Heart left ventricle (tissue), 16 donors: ENCODE measurements at places on chromosomes 7 and 10. TPM values are rescaled to one million over a fixed set of nuclear protein-coding genes. Genes with fewer than 3 reads are reported as not detected.

The DNAH11 gene
- polyA plus RNA-seq: 0.22 TPM

The GPAM gene
- 18.7 TPM for polyA plus RNA-seq

The PROSER2 gene
- 0.38 TPM for polyA plus RNA-seq

The LRRC17 gene
- polyA plus RNA-seq: 1.4 TPM

The GIMAP1 gene
- polyA plus RNA-seq: 9.7 TPM

The SAMD9L gene
- polyA plus RNA-seq: 2.1 TPM

The ELAPOR2 gene
- polyA plus RNA-seq: 0.80 TPM

- DNase-seq: no peak
Measured at GRCh38 chr10:96096958-96097357, 33.1 kb upstream of the ZNF518A start.

DNA sequence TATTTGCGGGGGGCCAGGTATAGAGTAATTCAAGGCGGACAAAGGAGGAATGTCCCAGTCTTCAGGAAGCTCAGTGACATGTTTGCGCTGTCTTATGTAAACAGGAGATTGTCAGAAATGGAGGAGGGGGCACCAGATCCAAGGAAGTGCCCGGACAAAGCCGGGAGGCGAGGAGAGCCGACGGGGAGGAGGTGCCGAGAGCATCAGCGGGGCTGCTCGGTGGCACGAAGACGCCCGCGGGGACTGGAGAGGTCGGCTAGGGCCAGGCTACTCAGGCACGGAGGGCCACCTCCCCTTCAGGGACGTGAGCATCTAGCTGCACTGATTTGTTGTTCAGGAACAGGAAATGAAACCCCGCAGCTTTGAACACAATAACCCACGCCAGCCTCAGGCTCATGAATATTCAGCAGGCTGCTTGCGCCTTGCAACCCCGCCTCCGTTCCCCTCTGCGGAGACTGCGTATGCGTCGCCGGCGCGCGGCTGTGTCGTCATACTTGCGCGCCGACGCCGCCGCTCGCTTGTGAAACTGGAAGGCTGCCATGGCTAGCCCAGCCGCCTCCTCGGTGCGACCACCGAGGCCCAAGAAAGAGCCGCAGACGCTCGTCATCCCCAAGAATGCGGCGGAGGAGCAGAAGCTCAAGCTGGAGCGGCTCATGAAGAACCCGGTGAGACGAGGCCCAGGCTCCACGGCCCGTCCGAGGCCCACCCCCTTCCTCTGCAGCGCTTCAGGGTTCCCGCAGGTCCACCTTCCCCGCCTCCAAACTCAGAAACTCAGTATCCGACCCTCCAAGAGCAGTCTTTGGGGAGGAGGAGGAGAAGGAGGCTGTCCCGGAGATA, at the start of gene PRKRIP1:
TSS of gene PRKRIP1 (plus strand) at position 491 of the 837 bp plus-strand sequence. CDS start at position 540, 49 bp downstream.
- peak; percentile 88 for DNase-seq

DNA sequence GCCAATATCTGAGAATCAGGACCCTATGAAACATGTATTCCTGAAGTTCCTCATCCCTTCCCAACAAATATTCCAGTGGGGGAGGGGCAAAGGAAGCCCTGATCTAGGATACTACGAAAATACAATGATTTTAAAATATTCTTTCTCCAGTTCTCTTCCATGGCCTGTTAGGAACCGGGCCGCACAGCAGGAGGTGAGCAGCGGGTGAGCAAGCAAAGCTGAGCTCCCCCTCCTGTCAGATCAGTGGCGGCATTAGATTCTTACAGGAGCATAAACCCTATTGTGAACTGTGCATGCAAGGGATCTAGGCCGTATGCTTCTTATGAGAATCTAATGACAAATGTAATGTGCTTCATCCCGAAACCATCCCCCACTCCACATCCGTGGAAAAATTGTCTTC, 370.8 kb downstream of the WDR11 start:
- no peak for DNase-seq

DNA sequence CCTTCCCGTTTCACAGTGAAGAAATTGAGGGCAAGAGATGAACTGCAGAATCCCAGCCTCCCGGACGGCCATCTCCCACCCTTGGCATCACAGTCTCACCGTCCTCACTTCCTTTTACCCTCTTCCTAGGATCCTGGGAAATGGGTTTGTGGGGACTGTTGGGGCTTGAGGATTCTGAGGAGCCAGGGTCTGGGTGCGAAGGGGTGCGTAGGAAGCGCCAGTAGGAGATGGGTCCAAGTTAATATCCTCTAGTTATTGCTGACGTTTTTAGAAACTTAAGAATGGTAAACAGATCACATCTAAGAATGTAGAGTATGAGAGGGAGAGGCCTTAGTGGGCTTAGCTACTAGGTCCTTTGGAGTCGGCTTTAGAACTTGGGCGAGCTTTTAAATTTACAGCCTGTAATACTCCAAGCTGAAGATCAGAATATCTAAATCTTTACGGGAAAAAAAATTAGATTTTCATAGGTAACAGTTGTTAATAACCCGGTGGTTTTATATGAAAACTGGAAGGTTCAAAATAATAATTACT, 696 bp downstream of the MALSU1 start:
- DNase-seq: no peak

DNA sequence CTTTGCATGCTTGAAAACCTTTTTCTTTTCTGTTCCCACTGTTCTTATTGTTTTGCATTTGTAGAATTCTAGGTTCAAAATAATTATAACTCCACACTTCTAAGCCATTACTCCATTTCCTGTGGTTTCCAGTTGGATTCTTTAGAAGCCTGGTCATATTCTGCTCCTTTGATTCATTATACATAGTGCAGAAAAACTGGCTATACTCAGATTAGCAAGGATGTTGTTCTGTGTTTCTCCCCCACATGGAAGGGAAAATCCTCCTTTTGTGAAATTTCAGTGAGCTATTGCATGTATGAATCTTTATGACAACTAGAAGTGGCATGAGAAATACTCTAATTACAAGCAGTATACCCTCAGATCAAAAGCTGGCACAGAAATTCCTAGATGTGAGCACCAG, 79.5 kb downstream of the SLC13A1 start:
- DNase-seq: no peak

DNA sequence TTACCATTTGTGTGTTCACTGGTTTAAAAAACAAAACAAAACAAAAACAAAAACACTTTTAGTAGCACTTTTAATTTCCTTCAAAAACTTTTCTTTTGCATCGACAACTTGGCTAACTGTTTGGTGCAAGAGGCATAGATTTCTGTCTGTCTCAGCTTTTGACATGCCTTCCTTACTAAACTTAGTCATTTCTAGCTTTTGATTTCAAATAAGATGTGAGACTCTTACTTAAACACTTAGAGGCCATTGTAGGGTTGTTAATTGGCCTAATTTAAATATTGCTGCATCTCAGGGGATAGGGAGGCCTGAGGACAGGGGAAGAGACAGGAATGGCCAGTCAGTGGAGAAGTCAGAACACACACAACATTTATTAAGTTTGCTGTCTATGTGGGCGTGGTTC, 66.3 kb downstream of the AVL9 start:
- no peak for DNase-seq

GRCh38 chr10:21888959-21889358, 114.6 kb downstream of the DNAJC1 start:
- DNase-seq: no peak

GRCh38 chr10:102679596-102679995, 34.6 kb downstream of the ARL3 start:
- DNase-seq: no peak

GRCh38 chr10:80540981-80541750, 3.5 kb downstream of the SH2D4B start:
- peak; percentile 67 for DNase-seq

DNA sequence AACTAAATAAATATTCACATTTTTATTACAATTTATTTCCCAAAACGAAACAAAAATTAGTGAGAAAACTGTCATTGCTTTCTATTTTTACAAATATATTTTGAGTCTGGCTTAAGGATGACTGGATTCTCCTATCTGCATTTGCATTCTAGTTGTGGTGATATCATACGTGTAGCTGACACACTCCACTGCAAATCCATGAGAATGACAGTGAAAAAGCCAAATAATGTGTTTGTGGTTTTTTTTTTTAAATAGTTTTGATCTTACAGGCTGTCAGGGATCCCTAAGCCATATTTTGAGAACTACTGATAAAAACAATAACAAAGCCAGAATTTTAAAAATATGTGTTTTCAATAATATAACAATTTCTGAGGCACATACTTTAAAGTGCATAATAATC, 5.8 kb upstream of the STAMBPL1 start:
- no peak for DNase-seq

DNA sequence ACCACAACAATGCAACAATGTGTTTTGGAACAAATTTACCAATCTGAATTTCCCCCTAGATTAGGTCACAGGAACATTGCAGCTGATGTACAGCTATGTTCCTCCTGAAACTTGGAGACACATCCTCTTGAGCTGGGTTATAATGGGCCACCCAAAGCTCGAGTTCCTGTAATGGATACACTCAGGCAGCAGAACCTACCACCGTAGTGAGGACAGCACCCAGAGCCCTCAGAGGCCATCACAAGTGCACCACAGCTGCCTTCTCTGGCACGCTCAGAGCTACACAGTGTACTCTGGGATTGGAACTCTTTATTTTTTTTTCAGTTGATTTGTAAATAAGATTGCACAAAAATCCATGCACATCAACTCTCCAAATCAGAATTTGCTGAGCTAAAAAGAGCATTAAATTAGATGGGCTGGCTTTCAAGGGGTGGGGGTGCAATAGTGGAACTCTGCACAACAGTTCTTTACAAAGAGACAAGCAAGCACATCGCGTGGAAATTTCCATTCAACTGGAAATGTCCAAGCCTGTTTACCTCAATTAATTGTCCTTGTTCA, 56.7 kb downstream of the EGFR start:
- DNase-seq: peak; percentile 52

DNA sequence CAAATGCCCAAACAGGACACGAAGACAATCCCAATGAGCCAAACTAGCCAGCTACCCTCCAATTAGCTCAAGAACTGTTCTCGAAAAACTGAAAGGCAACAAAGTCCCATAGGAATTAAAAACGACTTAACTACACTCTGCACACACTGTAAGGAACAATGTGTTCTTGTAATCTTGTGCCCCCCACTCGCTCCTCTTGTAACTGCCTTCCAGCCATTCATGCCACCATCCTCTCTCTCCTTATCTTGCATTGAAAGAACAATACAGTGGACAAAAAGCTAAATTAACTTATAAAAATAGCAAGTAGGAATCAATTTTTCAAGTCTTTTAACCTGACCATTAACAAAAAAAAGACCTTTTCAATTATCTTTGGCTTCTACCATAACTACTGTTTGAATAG, 2.9 kb downstream of the CYTH3 start:
- DNase-seq: no peak

DNA sequence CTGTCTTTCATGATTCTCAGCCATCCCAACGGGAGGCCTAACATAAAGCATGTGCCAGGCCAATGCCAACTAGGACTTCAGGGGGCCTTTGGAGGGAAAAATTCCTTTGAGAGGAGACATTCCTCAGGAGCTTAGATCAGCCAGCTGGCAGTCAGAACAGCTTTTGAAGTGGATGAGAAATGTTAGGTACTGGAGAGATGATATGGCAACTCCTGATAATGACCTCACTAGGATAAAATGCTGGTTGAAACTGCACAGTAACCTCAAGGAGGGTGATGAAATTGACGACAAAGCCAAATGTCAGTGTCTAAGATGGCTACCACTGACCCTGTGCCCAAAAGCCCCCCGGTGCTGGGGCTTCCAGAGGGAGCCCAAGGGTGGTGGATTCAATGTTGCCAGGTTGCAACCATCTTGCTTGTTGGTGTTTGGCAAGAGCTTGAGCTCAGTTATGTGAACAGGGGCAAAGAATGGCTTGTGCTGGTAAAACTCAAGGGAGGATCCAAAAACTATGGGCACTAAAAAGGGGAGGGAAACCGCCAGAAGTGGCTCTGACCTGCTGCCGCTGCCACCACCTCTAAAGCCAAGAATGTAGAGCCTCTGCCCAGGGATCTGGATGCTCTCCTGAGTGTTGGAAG, 121.2 kb downstream of the UBE2H start:
- no peak for DNase-seq

- DNase-seq: no peak
Measured at GRCh38 chr7:135678612-135679575, 16.6 kb downstream of the STMP1 start.

DNA sequence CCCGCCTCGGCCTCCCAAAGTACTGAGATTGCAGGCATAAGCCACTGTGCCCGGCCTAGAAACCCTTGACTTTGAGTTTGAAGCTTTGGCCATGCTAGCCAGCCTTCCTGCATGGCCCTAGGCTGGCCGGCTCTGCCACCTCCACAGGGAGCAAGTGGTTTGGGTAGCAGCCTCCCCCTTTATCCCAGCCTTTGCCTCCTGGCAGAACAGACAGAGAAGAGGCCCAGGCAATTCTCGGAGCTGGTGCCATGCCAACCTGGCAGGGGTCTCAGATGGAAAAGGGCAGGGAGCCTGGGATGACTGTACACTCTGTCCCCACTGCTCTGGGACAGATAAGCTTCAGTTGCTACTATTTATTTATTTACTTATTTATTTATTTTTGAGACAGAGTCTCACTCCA, 39.4 kb downstream of the SRRM3 start:
- DNase-seq: no peak

DNA sequence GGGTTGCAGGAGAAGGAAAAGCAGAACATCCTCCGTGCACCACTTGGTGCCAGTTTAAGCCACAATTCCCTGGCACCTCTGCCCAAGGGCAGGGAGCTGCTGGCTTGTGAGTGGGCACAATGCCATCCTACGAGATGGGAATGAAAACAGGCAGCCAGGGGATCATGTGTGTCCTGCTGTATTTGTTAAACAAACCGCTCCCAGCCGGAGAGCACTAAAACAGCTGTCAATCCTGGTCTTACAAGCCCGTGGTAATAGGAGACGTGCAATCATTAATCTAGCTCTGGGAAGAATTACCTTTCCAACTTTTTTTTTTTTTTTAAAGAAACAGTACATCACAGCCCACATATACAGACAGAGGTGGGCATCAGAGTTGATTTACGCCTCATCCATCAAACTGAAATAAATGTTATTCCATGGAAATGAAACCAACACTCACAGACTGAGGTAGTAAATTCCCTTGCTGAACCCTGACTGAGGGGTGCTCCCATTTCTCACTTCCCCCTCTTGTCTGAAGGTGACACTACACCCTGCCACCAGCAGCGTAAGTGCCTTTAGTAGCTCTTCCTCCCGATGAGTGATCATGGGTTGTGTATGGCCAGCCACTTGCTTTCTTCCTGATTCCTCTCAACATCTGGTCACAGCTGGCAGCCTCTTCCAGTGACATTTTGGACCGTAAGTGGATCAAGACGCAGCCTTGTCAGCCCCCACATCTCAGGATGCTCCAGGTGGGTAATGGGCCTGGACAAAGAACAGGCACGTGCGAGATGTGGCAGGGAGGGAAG, 143.8 kb downstream of the TEX36 start:
- DNase-seq: no peak

DNA sequence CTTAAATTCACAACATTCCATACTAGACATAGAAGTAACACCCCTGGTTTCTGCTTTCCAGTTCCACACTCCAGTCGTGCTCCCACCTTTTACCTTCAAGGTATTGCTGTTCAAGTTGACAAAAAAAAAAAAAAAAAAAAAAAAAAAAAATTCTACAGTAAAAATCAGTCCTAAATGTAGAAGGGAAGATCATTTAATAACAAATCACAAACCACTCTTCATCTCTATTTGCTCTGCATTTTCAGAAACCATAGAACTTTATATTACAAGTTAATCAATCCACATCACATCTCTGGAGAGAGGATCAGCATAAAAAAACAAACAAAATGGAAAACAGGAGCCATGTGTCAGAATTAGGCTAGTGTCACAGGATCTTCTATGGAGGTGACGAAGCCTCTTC, 206.3 kb upstream of the KLF14 start:
- DNase-seq: no peak
